Bronchial epithelial cell (primary cell): ENCODE measurements at places on chromosomes 1 and 21. TPM values are rescaled to one million over a fixed set of nuclear protein-coding genes. Genes with fewer than 3 reads are reported as not detected.

Gene LCE6A
- not detected in 2 replicates for total RNA-seq

Gene CELA2A
- total RNA-seq: not detected in 2 replicates

Gene AXDND1
- 0.26 TPM in 1 of 2 replicates, not detected in the other for total RNA-seq

Gene VCAM1
- 0.13 and 1.8 TPM in 2 replicates for total RNA-seq

Gene PHGDH
- total RNA-seq: 168 and 207 TPM in 2 replicates

Gene HPDL
- total RNA-seq: under 0.01 and 0.53 TPM in 2 replicates

Gene TRIM58
- total RNA-seq: not detected in 2 replicates

Gene PTGS2
- total RNA-seq: 13.6 and 22.1 TPM in 2 replicates

Gene MYOC
- total RNA-seq: not detected in 2 replicates

Gene KCNH1
- under 0.01 TPM in 1 of 2 replicates, not detected in the other for total RNA-seq
